ENCODE measurements at places on chromosomes 11 and 22. TPM values are rescaled to one million over a fixed set of nuclear protein-coding genes. Genes with fewer than 3 reads are reported as not detected.

DNA sequence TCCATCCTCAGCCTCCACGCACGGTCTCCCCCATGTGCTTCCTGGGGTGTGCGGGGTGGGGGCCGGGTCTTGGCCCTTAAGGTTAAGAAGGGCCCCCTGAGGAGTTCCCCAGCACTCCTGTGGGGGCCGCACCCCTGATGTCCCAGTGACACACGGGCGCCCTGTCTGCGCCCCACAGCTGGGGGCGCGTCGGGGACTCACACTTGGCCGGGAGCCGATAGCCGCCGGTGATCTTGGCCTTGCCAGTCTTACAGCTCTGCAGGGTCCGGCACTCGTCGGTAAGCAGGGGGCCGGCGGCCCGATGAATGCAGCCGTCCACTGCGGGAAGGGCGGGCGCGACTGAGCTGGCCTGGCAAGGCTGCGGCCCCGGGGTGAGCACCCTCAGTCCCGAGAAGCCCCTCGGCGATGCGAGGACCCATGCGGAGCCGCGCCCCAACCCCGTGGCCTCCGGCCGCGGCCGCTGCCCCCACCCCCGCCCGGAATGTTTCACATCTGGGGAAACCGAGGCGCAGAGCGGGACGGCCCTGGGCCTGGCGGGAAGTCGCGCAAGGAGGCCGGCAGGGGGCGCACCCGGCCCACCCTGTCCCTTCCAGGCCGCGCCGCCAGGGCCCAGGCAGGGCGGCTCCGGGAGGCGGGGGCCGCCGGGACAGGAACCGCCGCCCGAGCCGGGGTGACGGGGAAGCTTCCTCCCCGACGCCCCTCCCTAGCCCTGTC lies 13.9 kb downstream of the OTUB1 start:
- DNase-seq = no peak
- H3K4me3 ChIP-seq = no peak overlapping the region
- H3K36me3 ChIP-seq = no peaks in the 10 kb centered on the region
- no peak overlapping the region for H3K27ac ChIP-seq
- H3K4me1 ChIP-seq = no peaks in the 10 kb centered on the region

DNA sequence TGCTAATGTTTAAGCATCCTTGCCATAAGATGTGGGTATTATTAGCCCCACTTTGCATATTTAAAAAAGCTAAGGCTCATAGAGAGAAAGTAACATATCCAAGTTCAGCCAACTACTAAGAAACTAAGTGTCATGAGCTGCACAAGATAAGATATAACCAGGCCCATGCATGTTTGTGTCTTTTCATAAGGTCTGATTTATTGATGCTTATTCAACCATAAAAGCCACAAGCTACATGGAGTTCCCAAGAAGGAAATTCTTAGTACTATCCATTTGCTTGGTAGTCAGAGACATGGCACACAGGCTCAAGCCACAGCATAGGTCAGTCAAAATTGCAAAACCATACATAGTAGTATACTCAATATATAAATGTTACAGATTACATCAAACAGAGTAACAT lies 488.5 kb downstream of the SOX6 start:
- H3K27me3 ChIP-seq = no peaks in the 10 kb centered on the region
- no peak overlapping the region for H3K27ac ChIP-seq
- DNase-seq = no peak
- no peaks in the 10 kb centered on the region for H3K36me3 ChIP-seq
- no peaks in the 10 kb centered on the region for H3K4me1 ChIP-seq

Gene YPEL1
- 1.9 TPM for total RNA-seq

DNA sequence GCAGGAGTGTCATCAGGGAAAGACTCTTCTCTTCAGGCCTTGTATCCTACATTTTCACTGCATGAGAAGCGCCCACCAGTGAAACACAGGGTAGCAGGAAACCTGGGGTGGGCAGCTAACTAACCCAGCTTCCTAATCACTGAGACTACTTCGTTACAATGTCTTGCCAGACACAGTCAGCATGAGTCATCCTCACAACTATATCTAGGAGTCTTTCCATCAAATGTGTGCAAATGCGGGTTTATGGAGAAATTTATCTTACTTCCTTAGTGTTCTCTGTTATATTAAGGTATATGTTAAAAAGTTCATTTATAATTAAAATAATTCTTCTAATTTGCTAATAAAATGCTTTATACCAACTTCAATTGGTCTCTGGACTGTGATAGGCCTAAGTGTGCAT lies 79.9 kb upstream of the RAB1B start:
- DNase-seq = no peak
- no peaks in the 10 kb centered on the region for H3K36me3 ChIP-seq
- H3K27me3 ChIP-seq = no peaks in the 10 kb centered on the region
- H3K4me3 ChIP-seq = no peak overlapping the region

GRCh38 chr11:17352950-17353820 lies 1.6 kb downstream of the NCR3LG1 start:
- no peaks in the 10 kb centered on the region for H3K36me3 ChIP-seq
- peaks cover 12% of the 10 kb centered on the region for H3K4me1 ChIP-seq
- DNase-seq = peak; percentile 8
- peak overlapping the region; percentile 68 for H3K4me3 ChIP-seq
- no peak overlapping the region for H3K27ac ChIP-seq

DNA sequence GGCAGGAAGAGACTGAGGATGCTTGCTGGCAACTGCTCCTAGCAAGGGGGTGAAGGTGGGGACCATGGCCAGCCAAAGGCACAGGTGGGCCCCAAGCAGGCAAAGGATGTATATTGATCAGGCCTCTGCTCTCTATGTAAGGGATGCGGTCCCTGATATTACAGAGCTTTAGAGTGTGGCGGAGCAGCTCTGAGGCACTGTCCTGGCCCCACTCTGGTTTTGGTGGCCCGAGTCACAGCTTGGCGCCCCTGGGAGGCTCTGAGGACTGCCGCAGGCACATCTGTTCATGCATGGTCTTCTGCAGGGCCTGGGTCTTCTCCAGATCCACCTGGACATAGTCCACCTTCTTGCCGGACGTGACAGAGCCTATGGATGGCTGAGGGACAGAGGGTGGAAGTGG lies 45.5 kb downstream of the GAB4 start:
- no peak for DNase-seq
- H3K4me3 ChIP-seq = no peak overlapping the region
- H3K27ac ChIP-seq = no peak overlapping the region

DNA sequence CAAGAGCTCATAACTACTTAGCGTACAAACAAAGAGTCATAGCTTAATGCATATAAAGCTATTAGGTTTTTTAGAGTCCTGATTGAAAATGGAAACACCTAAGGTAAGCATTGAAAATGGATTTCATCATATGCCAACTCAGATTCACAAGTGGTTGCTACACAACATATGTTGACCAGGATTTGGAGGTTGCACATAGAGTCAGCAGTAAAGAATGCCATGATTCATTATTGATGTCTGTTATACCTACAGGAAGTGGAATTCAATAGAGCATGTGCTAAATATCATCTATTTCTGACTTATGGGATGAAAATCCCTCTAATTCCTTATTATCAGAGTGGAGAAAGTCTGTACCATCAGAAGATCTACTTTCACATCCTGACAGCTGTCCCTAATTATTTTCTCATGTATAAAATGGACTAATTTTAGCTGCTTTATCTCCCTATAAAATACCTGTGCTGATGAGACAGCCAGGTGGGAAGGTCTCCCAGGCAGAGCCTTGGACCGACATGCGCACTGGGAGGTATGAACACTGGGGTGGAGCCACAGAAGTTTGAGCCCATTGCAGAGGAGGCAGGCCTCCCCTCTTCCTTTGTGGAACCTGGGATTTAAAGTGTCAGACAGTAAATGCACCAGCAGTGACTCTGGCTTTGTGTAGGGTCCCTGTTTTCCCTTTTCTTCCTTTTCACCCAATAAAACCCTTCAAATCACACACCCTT lies 204.2 kb downstream of the AASDHPPT start:
- no peak overlapping the region for H3K4me3 ChIP-seq
- no peaks in the 10 kb centered on the region for H3K27me3 ChIP-seq
- H3K36me3 ChIP-seq = no peaks in the 10 kb centered on the region
- H3K27ac ChIP-seq = no peak overlapping the region

DNA sequence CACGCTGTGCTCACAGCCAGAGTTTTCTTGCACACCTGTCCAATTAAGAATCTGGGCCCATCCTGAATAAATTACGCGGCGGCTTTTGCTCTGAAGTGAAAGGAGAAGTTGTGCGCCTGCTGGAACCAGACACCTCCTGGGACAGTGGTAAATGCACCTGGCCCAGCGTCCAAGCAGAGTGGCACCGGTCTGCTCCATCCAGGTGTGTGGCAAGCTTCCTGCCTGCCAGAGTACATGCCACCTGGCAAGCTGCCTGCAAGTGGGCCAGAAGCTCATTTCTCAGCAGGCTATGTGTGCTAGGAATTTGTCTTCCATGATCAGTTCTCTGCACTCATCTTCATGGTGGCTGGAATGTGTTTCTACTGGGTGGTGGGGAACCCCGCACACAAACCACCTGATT lies 660.6 kb downstream of the ETS1 start:
- no peaks in the 10 kb centered on the region for H3K36me3 ChIP-seq
- no peak overlapping the region for H3K4me3 ChIP-seq
- no peaks in the 10 kb centered on the region for H3K27me3 ChIP-seq
- H3K4me1 ChIP-seq = no peaks in the 10 kb centered on the region
- no peak overlapping the region for H3K27ac ChIP-seq
- DNase-seq = no peak

DNA sequence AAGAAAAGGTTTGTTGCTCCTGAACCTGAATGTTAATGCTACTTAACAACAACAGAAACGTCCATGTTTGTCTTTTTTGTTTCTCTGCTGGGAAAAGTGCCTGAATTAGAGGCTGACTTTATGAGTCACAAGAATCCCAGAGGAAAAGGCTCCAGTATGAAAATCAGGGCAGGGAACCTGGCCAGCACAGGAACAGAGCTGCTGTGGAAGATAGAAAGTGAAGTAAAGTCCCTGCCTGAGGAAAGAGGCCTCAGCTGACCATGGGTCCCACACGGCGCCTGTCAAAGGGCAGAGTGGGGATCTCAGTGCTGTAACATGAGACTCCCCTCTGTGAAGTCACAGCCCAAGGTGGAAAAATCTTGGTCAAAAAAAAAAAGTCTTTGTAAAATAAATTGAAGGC lies 632.3 kb upstream of the CCDC90B start:
- H3K27me3 ChIP-seq = no peaks in the 10 kb centered on the region
- H3K36me3 ChIP-seq = no peaks in the 10 kb centered on the region

Gene GSTT4
- total RNA-seq = not detected

DNA sequence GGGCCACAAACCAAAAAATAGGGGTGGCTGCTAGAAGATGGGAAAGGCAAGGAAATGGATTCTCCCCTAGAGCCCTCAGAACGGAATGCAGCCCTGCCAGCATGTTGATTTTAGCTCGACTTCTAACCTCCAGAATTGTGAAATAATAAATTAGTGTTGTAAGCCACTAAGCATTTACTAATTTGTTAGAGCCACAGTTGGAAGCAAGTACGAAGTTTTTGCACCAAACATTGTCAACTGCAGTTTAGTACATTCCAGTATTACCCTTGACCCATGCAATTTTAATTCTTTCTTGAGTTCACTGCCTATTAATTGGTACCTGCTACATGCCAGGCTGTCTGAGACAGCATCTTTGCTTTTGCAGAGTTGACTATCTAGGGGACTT lies 32.2 kb downstream of the PARVA start:
- DNase-seq = no peak
- no peaks in the 10 kb centered on the region for H3K36me3 ChIP-seq
- no peaks in the 10 kb centered on the region for H3K4me1 ChIP-seq
- H3K27me3 ChIP-seq = no peaks in the 10 kb centered on the region
- no peak overlapping the region for H3K4me3 ChIP-seq

GRCh38 chr11:73225851-73226250 lies 7.8 kb downstream of the P2RY2 start:
- H3K27me3 ChIP-seq = no peaks in the 10 kb centered on the region
- H3K4me1 ChIP-seq = no peaks in the 10 kb centered on the region

Gene LYVE1
- total RNA-seq = 0.13 TPM

Gene SLC37A2
- 3.4 TPM for total RNA-seq

GRCh38 chr11:8269636-8270035 lies 6.0 kb upstream of the LMO1 start:
- H3K36me3 ChIP-seq = no peaks in the 10 kb centered on the region
- peaks cover 8% of the 10 kb centered on the region for H3K27me3 ChIP-seq
- DNase-seq = no peak
- no peaks in the 10 kb centered on the region for H3K4me1 ChIP-seq

Gene OR8B4
- total RNA-seq = not detected

DNA sequence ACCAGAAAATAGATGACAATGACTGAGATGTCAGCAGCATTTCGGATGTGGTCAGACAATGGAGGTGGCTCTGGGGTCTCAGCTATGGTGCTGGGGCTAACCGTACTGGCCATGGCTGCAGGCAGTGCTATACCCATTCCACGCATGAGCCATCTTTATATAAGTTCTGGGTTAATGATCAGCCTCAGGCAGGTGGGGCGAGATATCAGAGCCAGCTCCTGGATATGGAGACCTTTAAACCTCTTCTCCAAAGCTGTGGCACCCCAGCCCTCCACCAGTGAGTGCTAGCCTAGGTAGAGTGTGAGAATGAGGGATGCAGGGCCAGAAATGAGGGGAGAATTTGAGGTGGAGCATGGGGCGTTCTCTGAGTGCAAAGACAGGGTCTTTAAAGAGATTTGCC lies at the start of gene SLC5A4:
TSS of gene SLC5A4 (minus strand) at position 131 of the 400 bp plus-strand sequence. CDS start at position 113, 18 bp downstream.
- H3K4me1 ChIP-seq = no peaks in the 10 kb centered on the region
- H3K27ac ChIP-seq = no peak within 1 kb of the TSS
- DNase-seq = no peak
- no peak within 1 kb of the TSS for H3K4me3 ChIP-seq

- H3K36me3 ChIP-seq = no peaks in the 10 kb centered on the region
- DNase-seq = no peak
- H3K4me3 ChIP-seq = no peak overlapping the region
These were observed 76.6 kb upstream of the LMO1 start for GRCh38 chr11:8340296-8340695.

GRCh38 chr11:76620489-76620888 lies 50.1 kb downstream of the LRRC32 start:
- no peak for DNase-seq
- no peaks in the 10 kb centered on the region for H3K4me1 ChIP-seq
- H3K27me3 ChIP-seq = peaks cover 13% of the 10 kb centered on the region
- H3K36me3 ChIP-seq = no peaks in the 10 kb centered on the region
- H3K4me3 ChIP-seq = no peak overlapping the region

GRCh38 chr11:62439785-62440602 lies 21.2 kb downstream of the SCGB1A1 start:
- no peaks in the 10 kb centered on the region for H3K36me3 ChIP-seq
- no peak overlapping the region for H3K4me3 ChIP-seq
- no peak overlapping the region for H3K27ac ChIP-seq

Gene RAG2
- not detected for total RNA-seq

GRCh38 chr22:41285441-41285819 lies 557 bp downstream of the RANGAP1 start:
- H3K36me3 ChIP-seq = peaks cover 1% of the 10 kb centered on the region
- peaks cover 7% of the 10 kb centered on the region for H3K4me1 ChIP-seq
- H3K27ac ChIP-seq = peak overlapping the region; percentile 81
- no peak for DNase-seq

- no peak for DNase-seq
- H3K36me3 ChIP-seq = no peaks in the 10 kb centered on the region
- H3K27me3 ChIP-seq = no peaks in the 10 kb centered on the region
- H3K27ac ChIP-seq = no peak overlapping the region
These were observed 95.5 kb downstream of the PGR start for GRCh38 chr11:101034076-101034475.

Data from GM12878 (cell line).